ENCODE measurements at places on chromosomes 7 and 10.

DNA sequence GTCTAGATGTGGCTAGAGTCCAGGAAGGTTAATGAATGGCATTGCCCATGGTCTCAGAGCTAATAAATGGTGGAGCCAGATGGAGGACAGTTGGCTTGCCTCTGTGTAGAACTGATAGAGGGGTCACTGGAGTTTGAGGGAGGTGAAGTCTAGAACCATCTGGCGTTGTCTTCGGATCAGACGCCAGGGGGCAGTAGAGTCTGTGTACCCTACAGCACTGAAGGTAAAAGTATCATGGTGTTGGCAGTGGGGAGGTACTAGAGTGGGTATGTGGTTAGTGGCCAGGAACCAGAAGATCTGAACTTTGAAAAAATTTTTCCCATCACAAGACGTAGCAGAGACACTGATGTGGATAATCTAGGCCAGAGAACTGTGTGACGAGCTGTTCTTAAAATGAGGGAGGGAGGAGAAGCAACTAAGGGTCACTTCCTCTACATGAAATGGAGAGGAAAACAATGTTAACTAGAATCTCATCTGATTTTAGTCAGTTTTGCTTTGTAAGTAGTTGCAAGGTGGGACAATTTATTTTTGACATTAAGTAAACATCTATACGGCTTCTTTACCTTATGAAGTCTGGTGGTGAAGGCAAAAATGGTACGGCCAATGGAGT is 227.9 kb upstream of the PRSS58 start:
- DNase-seq: no peak

DNA sequence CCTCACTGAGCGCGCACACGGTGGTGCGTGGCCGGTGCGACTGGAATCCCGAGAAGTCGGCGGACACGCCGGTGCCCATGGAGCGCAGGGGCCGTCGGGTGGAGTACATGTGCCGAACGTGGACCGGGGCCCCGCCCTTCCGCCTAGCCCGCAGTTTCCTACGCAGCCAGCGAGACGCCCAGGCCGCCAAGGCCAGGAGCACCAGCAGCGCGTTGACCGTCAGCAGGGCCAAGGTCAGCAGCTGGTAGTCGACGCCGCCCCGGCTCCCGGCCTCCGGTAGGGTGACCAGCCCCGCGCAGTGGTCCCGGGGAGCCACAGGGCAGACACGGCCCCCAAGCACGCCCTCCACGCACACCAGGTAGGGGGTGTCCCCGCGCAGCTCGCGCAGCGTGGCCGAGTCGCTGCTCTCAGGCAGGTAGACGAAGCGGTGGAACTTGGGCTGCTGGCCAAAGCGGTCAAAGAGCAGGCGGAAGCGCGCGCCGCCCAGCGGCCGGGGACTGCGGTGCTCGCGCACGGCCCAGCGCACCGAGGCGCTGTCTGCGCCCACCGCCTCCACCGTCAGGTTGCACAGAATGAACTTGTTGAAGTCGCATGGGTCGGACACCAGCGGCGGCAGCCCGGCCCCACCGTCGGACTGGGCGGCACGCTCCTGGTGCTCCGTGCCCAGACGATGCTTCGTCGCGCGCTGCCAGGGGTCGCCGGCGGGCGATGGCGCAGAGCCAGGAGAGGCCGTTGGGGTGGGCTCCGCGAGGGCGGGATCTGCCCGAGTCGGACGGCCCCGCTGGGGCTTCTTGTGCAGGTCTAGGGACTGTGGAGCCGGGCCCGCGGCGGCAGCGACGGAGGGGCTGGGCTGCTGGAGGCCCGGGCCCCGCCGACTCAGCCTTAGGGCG is 2.2 kb downstream of the TRIL start:
- DNase-seq: no peak

DNA sequence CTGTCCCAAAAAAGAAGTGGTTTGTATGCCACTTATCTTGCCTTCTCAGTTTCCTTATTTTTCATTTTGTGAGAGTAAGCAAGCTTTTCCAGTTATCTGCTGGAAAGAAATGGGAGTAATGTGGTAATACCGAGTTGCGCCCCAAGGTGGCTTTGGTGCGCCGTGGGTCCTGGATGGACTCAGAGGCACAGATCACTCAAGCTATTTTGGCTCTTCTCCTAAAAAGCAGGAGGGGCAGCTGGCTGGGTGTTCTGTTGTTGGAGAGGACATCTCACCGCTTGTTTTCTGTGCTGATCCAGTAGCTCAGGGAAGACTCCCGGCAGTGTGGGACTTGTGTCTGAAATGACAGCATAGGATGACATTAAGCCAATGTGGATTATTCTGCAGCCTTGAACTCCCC is 16.4 kb downstream of the PRKRIP1 start:
- DNase-seq: no peak

- no peak for DNase-seq
Observed at GRCh38 chr7:83786858-83787257, 137.9 kb upstream of the SEMA3E start.

DNA sequence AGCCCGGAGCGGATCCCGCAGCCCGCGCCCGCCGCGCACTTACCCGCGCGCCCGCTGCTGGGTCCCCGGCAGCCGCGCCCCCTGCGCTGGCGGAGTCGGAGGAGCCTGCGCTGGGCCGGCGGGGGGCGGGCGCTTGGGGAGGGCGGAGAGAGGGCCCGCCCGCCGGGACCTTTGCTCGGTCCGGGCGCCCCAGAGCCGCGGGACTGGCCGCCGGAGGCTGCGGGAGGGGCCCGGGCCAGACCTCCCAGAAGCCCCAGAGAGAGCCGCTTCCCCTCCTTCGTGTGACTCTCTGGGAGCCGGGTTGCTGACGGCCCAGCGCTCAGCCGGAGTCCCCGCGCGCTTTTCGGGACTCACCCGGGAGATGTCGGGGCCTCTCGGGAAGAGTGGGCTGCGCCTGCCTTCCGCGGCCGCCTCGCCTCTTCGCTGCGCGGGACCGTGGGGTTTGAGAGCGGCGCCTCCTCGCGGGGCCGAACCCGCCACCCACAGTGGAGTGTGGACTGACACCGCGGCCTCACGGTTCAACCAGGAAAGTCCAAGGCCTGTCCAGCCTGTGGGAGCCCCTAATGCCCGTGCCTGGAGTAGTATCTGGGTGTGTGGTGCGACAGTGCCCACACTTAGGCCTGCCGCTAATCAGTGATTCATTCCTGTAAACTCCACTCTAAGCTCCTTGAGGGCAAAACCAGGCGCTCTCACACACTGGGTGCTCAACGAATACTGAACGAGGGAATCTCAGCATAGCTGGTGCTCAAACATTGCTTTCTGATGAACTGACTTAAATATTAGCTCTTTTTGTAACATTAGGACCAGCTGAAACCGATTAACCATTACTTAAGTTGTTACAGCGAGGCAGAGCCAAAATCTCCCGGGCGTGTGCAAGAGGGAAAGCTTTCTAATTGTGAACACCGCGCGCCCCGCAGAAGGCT is at the start of gene GSDME:
TSS of gene GSDME (minus strand) at position 112 of the 923 bp plus-strand sequence. CDS start 7,690 bp downstream, outside the sequence.
- no peak for DNase-seq

- DNase-seq: no peak
Observed at GRCh38 chr10:112546474-112546873, 99.5 kb downstream of the VTI1A start.

DNA sequence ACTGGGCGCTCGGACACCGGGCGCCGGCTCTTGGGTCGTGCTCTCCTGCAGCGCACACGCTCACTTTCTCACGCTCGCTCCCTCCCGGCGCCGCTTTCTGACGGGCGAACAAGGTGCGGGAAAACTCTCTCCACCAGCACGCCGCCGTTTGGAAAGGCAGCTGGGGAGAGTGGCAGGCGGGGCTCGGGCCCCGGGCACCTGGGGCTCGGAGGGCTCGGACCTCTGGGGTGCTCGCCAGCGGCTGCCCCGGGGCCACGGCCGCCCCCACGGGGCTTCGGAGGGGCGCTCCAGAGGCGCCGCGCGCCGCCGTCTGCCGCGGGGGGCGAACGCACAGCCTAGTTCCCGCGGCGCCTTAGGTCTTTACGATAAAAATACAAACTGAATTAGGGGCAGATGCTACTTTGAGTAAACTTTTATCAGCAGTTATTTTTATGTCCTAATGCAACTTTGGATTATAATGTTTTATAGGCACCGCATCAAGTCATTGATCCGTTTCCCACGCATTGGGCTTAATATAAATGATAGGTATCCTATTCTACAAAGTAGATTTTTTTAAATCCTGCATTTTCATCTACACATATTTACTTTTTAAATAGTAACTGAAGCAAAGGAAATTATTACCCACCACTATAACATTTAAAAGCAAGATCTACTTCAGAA is 535 bp upstream of the EPC1 start:
- no peak for DNase-seq

DNA sequence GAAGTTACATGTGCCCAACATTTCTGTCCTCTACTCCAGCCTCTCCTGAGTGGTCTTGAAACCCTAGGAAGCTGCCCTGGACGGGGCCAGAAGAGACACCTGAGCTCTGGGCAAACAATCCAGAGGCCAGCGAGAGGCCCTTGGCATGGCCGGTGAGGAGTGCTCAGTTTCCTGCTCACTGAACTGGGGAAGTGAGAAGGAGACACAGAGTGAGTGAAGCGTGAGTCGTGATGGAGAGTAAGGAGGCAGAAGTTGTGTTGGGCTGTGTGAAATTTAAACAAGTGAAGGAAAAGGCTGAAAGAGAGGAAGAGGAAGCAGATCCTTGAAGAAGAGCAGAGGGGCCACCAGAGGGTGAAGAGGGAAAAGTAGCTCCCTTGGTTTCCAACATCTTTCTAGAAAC is 73.2 kb downstream of the WNT2 start:
- DNase-seq: peak; percentile 22

DNA sequence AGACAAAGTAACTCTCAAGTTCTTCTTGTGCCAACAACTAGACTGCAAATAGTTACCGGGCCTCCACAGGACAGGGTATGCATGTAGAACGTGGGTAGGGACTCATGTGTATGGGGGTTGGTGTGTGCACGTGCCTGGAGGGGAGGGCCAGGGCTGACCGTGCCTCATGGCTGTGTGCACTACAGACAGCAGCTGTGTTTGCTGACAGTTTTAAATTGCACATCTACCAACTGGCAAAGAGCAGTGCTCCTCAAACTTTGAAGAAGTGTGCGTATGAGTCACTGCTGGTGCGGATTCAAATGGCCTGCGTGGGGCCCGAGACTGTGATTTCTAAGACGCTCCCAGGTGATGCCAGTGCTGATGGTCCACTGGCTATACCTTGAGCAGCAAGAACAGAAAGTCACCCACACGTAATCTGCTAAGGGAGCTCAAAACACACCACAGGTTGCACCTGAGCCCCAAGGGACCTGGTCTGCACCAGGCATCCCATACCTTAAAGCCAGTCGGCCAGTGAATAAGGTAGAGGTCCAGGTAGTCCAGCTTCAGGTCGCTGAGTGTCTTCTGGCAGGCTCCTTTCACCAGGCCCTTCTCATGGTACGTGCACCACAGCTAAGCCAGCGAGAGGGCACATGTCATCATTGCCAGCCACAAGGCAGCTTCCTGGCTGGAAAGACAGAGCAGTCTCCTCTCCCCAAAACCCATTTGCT is 8.5 kb downstream of the AKR1B1 start:
- DNase-seq: no peak

DNA sequence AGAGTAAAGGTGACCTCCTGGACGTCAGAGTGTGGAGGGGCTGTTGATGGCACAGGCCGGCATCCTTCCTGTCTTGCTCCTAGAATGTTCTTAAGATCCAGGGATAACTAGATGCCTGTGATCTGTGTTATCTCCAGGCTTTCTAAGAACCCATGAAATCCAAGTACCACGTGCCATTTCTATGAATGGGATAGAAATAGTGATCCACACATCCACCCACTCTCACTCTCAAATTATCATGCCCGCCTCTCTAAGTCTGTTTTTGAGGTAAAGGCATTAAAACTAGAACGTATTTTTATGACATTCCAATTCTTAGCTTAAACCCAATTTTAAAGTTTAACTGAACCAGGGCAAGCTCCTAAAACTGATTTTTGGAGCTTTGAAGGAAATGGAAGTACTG is 622.5 kb downstream of the PARD3 start:
- DNase-seq: no peak

DNA sequence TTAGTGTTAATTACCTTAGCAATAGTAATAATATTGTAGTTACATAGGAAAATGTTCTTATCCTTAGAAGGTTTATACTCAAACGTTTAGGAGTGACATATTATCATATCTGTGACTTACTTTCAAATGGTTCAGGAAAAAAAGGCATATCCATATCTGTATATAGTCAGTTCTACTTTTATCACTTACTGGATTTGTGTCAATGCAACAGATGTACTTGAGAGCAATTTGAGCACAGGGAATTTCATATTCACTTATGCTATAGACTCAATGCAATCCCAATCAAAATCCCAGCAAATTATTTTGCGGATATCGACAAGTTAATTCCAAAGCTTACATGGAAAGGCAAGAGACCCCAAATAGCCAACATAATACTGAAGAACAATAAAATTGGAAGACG is 10.0 kb downstream of the DENND11 start:
- DNase-seq: no peak

- DNase-seq: no peak
Observed at GRCh38 chr10:73653701-73654100, 2.1 kb downstream of the SYNPO2L start.

DNA sequence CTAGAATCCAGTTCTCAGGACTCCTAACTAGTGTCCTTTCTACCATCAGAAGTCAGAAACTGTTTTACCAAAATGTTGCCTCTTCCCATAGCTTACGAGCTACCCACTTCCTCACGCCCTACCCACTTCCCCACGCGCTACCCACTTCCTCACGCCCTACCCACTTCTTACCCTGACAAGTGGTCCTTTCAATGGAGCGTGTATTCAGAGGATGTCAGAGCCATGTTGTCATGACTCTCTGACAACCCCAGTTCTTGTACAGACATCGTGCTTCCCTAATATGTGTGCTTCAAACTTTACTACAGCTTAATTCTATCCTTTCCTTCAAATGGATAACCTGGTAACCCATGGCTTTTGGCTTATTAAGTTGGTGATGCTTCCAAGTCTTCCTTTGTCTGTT is 84.8 kb upstream of the PHF14 start:
- DNase-seq: no peak

DNA sequence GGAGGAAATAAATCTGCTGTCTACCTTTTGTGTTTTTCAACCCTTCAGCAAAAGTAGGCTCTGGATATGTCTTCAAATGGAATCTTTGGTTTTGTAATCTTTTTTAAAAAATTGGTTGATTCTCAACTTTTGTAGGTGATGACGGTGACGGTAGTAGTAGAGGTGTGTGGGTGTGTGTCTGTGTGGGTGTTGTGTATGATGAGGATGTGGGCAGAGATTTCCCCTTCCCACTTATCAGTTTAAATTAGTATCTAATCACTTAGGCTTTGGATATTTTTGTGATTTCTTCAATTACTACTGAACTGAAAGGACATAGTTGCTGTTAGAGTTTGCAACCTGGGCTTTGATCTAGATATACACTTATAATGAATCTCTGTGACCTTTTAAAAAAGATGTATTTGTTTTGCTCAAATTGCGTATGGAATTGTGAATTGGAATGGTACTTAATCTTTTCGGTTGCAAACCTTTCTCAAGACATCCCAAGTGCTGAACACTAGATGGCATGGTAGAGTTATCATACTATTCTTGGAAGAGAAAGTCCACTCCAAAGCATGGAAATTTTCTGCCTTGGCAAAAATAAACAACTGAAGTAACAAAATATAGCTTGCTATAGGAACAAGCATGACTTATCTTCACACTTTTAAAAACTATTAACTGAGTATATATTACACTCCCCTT is 51.9 kb upstream of the A1CF start:
- DNase-seq: no peak

Data from epithelial cell of proximal tubule (primary cell).